NCI-H1417 (cell line): ENCODE measurements at places on chromosomes 12 and 14.

DNA sequence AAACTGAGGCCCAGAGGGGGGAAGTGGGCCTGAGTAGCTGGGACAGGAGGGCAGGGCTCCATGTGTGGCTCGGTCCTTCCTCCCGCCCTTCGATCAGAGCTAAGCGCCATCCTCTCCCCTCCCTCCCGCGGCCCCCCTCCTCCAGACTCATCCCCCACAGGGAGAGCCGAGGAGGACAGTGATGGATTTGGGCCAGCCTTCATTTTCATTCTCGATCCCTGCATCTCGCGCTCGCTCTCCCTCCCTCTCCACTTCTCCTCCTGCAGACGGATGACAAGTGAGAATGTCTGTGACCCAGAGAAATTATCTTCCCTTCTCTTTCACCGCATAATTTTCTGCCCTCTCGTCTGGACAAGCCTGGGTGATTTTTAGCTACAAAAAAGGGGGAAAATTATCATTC lies 183.3 kb downstream of the RBM19 start:
- peak; percentile 43 for DNase-seq

GRCh38 chr14:83217492-83217891 lies 1683.8 kb upstream of the SEL1L start:
- DNase-seq: no peak

GRCh38 chr12:93727195-93727811 lies 50.1 kb downstream of the CRADD start:
- DNase-seq: no peak

- no peak for DNase-seq
Measured at GRCh38 chr14:104093366-104094055, 8.0 kb downstream of the ASPG start.

DNA sequence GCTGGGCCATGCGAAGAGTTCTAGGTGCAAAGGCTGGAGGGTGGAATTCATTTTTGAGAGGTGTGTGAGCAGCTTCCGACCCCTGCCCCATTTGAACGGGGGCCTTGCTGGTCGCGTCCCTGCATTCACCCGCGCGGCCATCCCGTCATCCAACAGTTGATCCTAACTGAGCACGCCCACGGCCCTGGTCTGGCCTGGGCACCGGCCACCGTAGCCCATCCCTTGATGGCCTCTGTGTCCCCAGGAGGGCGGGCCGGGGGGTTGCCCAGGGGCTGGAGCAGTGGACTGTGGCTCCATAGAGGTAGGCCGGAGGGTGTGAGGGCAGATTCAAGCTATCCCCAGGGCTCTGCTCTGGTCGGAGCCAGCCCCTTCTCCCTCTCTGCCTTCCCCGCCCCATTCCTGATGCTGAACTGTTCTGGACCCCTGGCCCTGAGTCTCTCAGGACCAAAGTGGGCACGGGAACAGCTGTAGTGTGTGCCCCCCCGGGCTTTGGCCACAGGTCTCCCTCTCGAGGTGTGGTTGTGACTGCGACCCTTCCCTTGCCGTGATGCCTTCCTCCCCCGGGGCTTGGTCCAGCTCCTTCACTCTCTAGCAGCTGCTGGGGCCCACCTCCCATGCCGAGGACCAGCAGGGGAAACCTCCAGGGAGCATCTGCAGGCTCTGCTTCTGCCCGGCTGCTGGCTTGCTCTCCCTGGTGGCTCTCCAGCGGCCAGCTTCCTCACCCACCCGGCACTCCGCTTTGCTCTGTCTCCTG lies 9.1 kb downstream of the MEG3 start:
- no peak for DNase-seq

- DNase-seq: no peak
Measured at GRCh38 chr12:58395470-58395869, 454.1 kb downstream of the ATP23 start.

DNA sequence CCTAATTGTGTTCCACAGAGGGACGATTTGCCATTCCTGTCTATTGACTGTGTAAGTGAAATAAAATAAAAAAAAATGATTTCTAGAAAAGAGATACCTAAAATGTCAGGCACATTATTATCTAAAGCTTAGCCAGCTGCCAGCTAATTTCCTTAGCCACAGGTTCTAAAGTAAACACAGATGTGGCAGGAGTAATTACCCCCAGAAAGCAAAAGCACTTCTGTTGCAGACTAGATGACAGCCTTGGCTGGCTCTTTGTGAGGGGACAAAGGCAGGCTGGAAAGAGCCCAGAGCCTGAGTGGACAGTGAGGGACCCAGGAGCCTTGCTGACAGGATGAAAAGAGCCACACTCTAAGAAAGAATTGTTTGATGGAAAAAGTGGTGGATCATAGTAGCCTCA lies 418.1 kb downstream of the LRIG3 start:
- peak; percentile 99 for DNase-seq

DNA sequence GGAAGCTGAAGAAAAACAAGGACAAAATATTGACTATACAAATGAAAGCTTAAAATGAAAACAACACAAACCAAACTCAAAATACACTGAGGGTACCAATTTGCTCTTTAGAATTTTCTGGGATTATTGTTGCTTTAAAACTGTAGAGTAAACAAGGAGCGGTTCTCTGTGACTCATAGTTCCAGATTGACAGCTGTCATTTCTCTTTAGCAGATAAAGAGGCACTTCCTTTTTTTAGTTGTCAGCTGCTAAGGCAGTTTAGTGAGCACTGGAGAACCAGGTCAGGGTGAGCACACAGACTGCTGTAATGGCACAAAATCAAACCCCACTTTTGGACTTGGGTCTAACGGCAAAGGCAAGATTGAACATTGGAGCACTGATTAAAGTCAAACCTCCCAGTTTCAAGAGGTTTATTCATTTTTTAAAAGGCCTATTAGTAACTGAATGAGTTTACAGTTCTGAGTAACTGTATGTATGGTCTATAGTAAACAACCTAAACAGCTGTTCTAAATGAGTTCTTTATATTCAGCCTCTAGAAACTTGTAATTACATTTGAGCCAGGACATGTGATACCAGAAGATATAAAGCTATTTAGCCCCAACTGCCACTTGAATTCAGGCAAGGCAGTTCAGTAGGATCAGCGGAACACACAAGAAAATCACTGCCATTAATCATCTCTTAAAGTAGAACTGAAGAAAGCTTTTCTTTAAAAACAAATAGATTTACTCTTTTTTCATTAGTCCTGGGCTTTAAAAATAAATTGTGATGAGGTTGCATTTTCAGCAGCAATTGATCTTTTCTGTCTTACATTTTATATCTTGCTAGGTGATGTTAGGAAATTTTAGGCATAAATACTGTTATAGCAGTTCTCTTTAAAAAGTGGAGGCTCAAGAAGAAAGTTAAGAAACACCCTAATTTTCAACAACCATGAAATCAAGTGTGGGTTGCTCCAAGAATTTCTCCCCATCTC lies 71.7 kb upstream of the PRICKLE1 start:
- DNase-seq: no peak

DNA sequence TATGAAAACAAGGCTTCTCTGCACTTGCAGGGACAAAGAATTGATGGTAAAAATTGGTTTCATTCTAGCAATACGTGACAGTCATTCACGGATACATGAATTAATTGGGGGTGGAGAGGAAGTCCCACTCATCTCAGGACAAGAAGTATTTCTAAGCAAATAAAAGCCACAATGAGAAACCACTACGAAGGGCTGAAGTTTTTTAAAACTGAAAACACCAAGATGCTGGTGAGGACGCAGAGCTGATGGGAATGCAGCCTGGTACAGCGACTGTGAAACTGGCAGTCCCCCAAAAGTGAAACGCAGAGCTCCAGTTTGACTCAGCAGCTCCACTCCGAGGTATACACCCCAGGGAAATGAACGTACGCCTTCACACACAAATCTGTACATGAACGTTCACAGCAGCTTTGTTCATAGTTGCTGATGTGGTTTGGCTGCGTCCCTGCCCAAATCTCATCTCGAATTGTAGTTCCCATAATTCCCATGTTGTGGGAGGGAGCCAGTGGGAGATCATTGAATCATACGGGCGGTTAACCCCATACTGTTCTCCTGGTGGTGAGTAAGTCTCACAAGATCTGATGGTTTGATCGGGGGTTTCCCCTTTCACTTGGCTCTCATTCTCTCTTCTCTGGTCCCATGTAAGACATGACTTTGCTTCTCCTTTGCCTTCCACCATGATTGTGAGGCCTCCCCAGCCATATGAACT lies 89.0 kb downstream of the SCARB1 start:
- DNase-seq: no peak

DNA sequence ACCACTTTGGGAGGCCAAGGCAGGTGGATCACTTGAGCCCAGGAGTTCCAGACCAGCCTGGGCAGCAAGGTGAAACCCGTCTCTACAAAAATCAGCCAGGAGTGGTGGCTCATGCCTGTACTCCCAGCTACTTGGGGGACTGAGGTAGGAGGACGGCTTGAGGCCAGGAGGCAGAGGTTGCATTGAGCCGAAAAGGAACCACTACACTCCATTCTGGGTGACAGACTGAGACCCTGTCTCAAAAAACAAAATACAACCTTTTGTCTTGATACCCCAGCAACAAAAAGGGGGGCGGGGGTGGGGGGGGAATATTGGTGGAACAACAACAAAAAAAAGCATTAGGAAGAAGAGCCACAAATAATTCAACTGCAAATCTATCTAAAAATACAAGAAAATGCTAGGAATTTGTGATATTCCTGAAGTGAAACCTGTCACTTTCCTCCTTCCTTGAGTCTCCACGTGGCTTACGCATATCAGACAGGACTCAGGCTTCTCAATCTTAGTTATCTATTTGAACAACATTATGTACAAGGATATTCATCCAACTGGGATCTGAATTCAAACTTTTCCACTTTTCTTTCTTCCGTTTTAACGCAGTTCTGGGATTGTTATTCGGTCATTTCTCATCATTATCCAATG lies 1.3 kb downstream of the R3HDM2 start:
- DNase-seq: no peak

- DNase-seq: no peak
Measured at GRCh38 chr14:72383865-72384264, 451.6 kb downstream of the RGS6 start.

DNA sequence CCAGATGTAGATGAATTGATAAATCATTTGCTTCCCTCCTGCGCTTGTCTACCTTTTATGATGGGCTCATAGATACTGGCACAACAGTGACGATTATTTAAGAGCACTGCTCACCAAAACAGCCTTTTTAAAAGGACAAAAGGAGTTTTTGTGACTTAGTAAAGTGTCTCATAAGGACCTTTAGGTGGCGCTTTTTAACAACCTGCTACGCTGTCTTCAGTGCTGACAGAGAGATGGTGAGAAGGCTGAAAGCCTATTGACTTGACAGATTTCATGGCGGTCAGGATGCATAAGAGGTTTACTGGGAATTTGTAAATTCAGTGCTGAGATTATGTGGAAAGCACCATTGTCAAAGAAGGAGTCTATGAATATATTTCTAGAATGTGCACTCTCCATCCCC lies 87.6 kb downstream of the SLC15A5 start:
- DNase-seq: no peak

GRCh38 chr12:27900920-27901879 lies 71.3 kb downstream of the PTHLH start:
- DNase-seq: no peak

- no peak for DNase-seq
Measured at GRCh38 chr12:91685917-91686316, 459.7 kb downstream of the BTG1 start.

DNA sequence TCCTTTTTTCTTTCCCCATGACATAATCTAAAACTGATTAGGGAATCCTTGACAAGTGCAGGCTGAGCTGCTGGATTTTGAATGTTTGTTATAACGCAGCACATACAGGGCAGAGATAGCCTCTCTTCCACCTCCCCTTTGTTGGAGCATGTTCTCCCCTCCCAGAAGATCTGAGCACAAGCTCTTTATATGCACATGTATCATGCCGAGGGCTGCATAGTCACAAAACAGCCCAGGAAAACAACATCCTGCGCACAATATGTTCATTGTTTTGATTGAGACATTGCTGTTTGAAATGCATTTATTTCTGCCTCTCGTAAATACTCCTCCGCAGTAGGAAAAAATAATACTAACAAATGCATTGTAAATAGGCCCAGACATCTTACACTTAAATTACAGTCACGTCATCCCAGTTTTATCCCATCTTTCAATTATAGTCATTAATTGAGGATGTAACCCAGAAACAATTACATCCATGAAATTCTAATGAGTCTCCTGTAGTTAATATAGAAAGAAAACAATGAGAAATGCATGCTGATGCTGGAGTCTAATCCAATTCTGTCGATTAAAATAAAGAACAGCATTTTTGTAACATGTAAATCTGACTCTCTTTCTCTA lies 401.8 kb downstream of the BTG1 start:
- no peak for DNase-seq

DNA sequence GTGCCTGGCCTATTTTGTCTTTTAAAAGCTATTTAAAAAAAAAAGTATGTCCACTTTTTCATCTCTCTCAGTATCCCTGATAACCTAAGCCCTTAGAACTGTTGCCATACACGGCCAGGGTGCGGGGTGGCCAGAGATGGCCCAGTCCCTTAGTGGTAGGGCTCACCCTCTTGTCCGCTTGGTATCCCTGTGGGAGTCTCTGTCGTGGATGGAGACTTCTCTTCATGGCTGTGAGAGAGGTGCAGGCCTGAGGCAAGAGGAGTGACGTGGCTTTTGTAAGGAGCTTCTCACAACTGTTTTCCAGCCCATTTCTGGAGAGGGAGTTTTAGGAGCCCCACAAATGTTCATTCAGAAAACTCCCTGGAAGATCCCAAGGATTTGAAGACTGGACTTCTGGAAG lies 26.8 kb downstream of the XRCC3 start:
- DNase-seq: no peak

DNA sequence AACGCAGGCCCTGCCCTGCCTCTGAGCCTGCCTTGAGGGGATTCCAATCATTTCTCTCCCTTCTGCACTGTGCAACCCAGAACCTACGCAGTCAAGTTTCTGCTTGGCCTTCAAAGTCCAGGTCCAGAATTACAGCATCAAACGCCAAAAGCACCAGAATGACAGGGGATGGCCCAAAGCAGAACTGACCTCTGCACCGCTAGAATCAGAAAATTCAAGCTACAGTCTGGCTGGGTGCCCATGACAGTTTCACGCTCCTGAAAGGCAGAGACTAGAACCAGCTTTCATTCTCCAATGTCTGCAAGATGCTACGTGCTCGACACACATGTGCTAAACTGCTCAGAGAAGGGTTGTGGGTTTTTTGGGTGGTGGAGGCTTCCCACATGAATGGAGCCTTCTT lies 4.1 kb downstream of the CLMN start:
- no peak for DNase-seq

DNA sequence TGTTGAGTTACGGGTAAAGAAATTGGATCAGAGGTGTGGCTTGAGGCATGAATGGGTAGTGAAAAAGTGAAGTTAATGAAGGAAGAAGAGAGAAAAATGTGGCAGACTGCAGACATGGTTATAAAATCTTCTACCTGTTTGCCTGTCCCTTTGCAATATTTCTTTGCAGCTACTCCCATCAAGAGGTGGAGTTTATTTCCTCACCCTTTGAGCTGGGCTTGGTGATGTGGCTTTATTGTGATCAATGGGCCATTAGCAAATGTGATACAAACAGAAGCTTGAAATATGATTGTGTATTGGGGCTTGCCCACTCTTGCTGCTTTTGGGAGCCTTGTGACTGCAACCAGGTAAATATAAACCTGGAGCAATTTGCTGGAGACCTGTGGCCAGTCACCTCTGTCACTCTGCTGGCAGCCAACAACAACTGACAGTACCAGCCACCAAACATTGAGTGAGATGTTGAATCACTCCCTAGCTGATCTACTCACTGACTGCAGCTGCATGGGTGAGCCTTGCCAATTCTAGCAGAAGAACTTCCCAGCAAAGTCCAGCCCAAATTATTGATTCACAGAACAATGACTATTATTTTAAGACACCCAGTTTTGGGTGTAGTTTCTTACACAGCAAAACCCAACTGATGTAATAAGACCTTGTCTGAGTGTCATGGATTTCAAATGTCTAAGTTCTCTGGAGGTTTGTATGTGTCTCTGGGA lies 151.0 kb upstream of the ATP2B1 start:
- no peak for DNase-seq

- DNase-seq: no peak
Measured at GRCh38 chr14:21219120-21219519, 50.1 kb downstream of the HNRNPC start.
